Hematopoietic multipotent progenitor cell (in vitro differentiated cells): ENCODE measurements at places on chromosomes 5 and 9. TPM values are rescaled to one million over a fixed set of nuclear protein-coding genes. Genes with fewer than 3 reads are reported as not detected.

LRRTM2 gene
- total RNA-seq, result 0.27 TPM

SLCO4C1 gene
- total RNA-seq, result under 0.01 TPM

IL13 gene
- under 0.01 TPM for total RNA-seq

MYOZ3 gene
- 10.2 TPM for total RNA-seq

IL4 gene
- total RNA-seq, result not detected

IFNA2 gene
- total RNA-seq, result not detected

ZDHHC21 gene
- 5.9 TPM for total RNA-seq

ANKRD34B gene
- total RNA-seq, result under 0.01 TPM

ORM2 gene
- not detected for total RNA-seq

SPATA31D4 gene
- total RNA-seq, result not detected

SSNA1 gene
- total RNA-seq, result 78.4 TPM

CHSY3 gene
- total RNA-seq, result 0.27 TPM

OR1J2 gene
- total RNA-seq, result 0.27 TPM

SLC6A18 gene
- not detected for total RNA-seq

OTP gene
- total RNA-seq, result under 0.01 TPM

SOX30 gene
- under 0.01 TPM for total RNA-seq

MPDZ gene
- 6.2 TPM for total RNA-seq

C9orf153 gene
- 0.81 TPM for total RNA-seq

GRM6 gene
- total RNA-seq, result not detected

SLC22A4 gene
- total RNA-seq, result 7.3 TPM

SPINK13 gene
- not detected for total RNA-seq

BARHL1 gene
- not detected for total RNA-seq

UAP1L1 gene
- 14.8 TPM for total RNA-seq

LCNL1 gene
- total RNA-seq, result not detected

TCOF1 gene
- total RNA-seq, result 25.6 TPM

POLR3G gene
- 1.9 TPM for total RNA-seq

ANKDD1B gene
- total RNA-seq, result under 0.01 TPM

FCN2 gene
- not detected for total RNA-seq

TMC1 gene
- not detected for total RNA-seq

LURAP1L gene
- 0.27 TPM for total RNA-seq

RNF208 gene
- 1.3 TPM for total RNA-seq

SAP30L gene
- total RNA-seq, result 15.6 TPM

JADE2 gene
- 74.1 TPM for total RNA-seq

MARVELD2 gene
- 0.27 TPM for total RNA-seq

HINT1 gene
- 301 TPM for total RNA-seq

TNC gene
- total RNA-seq, result under 0.01 TPM

PLPPR1 gene
- total RNA-seq, result not detected

DCAF12 gene
- total RNA-seq, result 21.3 TPM

AHRR gene
- 0.54 TPM for total RNA-seq

SLC25A2 gene
- 0.54 TPM for total RNA-seq

HTR4 gene
- total RNA-seq, result under 0.01 TPM

PTGER4 gene
- 323 TPM for total RNA-seq

ORM1 gene
- 0.27 TPM for total RNA-seq

CKMT2 gene
- total RNA-seq, result 0.27 TPM

CDX1 gene
- total RNA-seq, result not detected

CERCAM gene
- total RNA-seq, result 29.1 TPM
